ENCODE measurements at places on chromosomes 12 and 14.
A peak's percentile ranks its signal among the peaks of the same experiment; 100 is the strongest.

- no peak for DNase-seq
Measured at GRCh38 chr12:62760779-62761178, 174.2 kb downstream of the PPM1H start.

DNA sequence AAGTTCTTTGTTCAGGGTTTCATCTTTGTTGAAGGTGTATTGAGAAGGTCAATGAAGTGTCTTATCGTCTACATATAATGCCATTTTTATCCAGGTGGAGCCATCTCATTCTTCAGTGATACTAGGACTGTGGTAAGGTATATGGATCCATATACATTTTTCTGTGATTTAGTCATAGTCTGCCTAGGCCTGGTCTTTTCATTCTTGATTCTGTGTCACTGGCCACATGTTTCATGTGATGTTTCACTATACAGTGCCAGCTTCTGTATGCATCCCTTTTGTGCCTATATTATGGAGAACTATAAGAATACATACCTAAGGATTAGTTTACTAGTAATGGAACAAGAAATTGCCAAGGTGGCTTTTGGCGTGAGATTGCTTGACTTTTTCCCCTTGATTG is 40.5 kb downstream of the VEZT start:
- no peak for DNase-seq

DNA sequence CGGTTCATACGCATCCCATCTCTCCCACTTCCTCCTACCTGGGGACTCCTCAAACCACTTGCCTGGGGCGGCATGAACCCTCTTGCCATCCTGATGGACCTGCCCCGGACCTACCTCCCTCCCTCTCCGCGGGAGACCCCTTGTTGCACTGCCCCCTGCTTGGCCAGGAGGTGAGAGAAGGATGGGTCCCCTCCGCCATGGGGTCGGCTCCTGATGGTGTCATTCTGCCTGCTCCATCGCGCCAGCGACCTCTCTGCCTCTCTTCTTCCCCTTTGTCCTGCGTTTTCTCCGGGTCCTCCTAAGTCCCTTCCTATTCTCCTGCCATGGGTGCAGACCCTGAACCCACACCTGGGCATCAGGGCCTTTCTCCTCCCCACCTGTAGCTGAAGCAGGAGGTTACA is 3.6 kb downstream of the WNT1 start:
- no peak for DNase-seq

DNA sequence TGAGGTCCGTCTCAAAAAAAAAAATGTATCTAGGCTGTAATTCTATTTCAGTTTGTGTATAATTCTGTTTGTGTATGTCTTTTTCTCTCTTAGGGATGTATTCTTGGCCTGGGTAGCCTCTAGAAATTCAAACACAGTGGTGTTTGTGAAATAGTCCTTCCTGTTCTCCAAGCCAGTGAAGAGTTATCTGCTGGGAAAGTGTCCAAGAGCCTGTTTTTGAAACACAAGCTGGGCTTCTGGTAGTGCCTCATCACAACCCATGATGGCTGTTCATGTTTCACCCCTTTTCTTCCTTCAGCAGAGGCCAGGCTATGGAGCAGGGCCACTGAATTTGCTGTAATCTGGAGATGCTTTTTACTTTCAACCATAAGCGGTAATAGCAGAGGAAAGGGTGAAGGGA is 14.7 kb downstream of the METTL3 start:
- no peak for DNase-seq

DNA sequence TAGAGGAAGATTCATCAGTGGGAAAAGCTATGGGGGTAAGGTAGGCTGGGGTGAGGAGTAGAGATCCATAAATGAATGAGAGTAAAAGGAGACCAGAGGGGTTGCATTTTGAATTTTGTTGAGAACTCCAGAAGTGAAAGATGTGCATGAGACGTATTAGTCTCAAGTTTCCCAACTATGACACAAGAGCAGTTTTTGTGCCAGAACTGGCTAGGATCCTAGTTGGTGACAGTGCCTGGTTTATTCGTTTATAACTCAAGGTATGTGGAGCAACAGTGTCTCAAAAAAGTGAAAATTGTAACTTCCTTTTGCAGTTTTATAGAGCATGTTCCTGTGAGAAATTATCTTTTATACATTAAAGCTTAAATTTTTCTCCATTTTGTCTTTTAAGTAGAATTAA is 377.0 kb downstream of the NPAS3 start:
- DNase-seq: no peak

DNA sequence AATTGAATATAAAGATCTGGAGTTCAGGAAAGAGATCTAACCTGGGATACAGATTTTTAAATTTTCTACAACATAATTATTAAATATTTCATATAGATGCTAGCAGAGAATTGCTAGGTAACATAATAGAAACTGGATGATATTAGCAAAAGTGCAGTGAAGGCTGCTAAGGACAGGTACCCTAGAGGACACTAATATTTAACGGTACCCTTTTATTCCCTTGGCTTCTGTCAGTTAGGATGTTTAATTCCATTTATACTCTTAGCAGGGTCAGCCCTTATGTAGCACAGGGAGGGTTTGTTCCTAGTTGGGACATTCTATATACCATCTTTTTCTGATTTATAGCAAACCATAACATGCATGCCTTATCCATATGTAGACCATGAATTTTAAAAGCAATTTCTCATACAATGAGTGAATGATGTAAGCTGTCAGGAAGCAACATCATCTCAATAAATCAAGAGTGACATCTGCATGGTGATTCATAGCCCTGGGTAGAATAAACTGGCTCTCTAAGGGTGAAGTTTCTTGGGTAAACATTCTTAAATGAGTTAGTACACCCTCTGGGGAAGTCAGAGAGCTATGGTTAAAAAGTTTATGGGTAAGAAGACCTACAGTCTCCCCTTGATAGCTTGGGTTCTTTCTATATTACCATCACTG is 404.4 kb upstream of the MGAT4C start:
- no peak for DNase-seq

DNA sequence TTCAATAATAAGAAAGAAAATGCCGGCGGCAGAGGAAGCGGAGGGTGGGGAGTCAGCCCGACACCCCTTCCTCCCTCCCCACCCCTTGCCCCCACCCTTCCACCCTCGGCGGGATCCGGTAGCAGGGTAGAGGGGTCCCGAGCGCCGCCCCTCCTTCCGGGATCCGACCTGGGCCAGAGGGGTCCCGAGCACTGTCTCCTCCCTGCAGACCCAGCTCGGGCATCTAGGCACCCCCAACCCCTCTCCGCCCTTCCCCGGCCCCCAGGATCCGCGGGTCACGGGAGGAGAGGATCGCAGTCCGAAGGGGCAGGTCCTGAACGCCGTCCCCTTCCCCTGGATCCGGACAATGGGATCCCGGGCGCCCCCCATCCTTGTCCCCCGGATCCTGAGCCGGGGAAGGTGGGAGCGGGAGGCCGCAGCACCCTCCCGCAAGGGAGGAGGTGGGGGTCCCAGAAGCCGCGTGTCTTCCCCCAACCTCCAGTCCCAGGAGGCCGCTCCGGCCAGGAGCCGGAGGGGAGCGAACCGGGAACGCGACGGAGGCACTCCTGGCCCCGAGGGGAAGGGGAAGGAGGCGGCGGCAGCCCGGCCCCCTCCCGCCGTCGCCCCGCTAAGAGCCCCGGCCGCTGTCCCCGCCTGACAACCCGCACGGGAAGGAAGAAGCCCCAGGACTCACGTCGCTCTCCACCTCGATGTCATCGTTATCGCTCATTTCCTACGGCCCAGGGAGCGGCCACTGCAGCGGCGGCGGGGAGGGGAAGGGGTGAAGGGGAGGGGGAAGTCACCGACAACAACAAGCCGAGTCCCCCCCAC is 481 bp downstream of the MAX start:
- peak; percentile 1 for DNase-seq

- no peak for DNase-seq
Measured at GRCh38 chr12:131250028-131250950, 296.6 kb downstream of the ADGRD1 start.

GRCh38 chr14:29222671-29223268 is 456.2 kb downstream of the FOXG1 start:
- peak; percentile 72 for DNase-seq

DNA sequence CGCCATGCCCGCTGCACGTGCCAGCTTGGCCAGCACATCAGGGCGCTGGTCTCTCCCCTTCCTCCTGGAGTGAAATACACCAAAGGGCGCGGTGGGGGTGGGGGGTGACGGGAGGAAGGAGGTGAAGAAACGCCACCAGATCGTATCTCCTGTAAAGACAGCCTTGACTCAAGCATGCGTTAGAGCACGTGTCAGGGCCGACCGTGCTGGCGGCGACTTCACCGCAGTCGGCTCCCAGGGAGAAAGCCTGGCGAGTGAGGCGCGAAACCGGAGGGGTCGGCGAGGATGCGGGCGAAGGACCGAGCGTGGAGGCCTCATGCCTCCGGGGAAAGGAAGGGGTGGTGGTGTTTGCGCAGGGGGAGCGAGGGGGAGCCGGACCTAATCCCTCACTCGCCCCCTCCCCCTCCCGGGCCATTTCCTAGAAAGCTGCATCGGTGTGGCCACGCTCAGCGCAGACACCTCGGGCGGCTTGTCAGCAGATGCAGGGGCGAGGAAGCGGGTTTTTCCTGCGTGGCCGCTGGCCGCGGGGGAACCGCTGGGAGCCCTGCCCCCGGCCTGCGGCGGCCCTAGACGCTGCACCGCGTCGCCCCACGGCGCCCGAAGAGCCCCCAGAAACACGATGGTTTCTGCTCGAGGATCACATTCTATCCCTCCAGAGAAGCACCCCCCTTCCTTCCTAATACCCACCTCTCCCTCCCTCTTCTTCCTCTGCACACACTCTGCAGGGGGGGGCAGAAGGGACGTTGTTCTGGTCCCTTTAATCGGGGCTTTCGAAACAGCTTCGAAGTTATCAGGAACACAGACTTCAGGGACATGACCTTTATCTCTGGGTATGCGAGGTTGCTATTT is 914 bp upstream of the CCND2 start:
- DNase-seq: no peak

DNA sequence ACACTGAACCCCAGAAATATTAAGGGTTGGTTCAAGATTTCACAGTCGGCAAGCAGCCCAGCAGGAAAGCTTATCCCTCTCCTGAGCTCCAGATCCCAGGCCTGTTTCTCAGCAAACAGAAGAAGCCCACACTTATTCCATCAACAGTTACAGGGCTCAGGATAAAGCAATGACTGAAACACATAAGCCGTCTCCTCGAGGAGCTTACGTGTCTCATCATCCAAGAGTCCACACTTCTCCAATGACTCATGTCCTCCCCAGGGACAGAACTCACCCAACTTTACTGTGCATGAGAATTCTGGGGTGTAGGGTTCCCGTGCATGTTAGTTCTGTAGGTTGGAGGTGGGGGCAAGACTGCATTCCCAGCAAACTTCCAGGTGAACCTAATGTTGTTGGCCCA is 31.2 kb downstream of the GSC start:
- DNase-seq: no peak

GRCh38 chr12:8038659-8039114 is 6.2 kb downstream of the FOXJ2 start:
- no peak for DNase-seq

- DNase-seq: no peak
Measured at GRCh38 chr12:4486049-4486699, 40.6 kb upstream of the FGF6 start.

- DNase-seq: no peak
Measured at GRCh38 chr12:45203767-45204166, 12.1 kb upstream of the ANO6 start.

GRCh38 chr12:12265035-12265434 is 1.8 kb downstream of the LRP6 start:
- DNase-seq: no peak

DNA sequence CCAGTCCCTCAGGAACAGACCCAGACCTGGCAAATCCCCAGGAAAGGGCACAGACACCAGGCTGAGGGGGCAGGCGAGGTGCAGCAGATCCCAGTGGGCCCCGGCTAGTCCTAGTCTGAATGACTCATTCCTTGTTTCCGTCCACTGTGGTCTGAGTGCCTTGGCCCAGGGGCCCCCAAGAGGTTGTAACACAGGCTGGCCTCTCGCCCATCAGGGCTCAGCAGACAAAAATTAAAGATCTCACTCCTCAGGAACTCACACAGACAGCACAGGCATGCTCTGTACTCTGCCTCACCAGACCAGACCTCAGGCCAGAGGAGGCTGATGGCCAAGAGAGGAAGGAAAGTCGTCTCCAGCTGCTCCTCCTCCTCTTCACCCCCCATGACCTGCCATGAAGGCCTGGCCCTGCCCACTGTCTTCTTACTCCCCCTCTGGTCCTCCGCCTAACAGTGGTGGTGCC is 7.7 kb upstream of the LTBP2 start:
- no peak for DNase-seq

Data from hippocampal formation (tissue), 2 donors.